GM12878 (cell line): ENCODE measurements at places on chromosomes 5 and 9. TPM values are rescaled to one million over a fixed set of nuclear protein-coding genes. Genes with fewer than 3 reads are reported as not detected.

DNA sequence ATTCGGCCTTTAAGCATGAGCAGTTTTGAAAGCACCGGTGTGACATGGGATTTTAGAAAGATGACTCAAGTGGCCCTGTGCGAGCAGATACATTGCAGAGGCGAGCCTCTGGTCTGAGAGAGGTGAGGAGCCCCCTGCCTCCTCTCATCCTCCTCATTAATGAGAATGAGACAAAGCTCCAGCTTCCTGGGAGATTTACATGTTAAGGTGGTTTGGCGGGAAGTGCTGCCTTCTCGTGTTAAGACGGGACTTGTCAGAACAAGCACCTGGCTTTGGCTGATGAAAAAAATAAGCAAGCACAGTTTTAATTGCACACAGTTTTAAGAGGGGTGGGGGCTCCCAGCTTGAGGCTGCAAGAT is 68.1 kb downstream of the ACTL7B start:
- DNase-seq, result no peak

Gene ACTBL2
- not detected in 2 replicates for total RNA-seq

GRCh38 chr5:52491818-52492217 is 295.9 kb upstream of the ITGA1 start:
- no peak for DNase-seq

DNA sequence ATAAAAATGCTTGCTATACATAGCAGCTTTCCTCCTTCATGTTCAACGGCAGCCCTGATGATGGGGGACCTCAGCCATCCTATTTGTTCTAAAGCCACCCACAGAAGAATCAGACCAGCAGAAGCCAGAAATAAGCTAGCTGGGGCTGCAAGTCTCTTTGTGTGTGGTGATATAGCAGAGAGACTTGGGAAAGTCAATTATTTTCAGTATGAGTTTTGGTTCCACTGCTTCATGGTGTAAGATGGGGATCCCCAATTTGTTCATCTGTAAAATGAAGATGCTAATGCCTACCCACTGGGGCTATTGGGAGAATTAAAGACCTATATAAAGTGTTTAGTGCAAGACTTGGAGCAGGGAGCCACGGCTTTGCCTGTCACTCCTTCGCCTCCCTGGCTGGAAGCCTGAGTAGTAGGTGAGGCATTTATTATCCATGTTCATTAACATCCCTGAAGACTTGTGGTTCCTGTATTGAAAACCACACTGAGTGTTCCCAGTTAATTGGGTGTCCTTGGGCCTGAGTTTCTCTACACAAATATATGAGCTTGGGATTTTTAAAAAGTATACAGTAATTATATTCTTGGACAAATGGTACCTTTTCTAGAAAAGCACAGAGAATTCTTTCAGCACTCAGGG is 210.1 kb upstream of the SLC24A2 start:
- peak; percentile 39 for DNase-seq

Gene FIBCD1
- total RNA-seq, result 0.08 and 0.95 TPM in 2 replicates

- DNase-seq, result no peak
These were observed 351.2 kb downstream of the ZNF608 start for GRCh38 chr5:124395287-124395686.

- DNase-seq, result peak; percentile 33
These were observed 35.8 kb downstream of the PTCH1 start for GRCh38 chr9:95481000-95481399.

DNA sequence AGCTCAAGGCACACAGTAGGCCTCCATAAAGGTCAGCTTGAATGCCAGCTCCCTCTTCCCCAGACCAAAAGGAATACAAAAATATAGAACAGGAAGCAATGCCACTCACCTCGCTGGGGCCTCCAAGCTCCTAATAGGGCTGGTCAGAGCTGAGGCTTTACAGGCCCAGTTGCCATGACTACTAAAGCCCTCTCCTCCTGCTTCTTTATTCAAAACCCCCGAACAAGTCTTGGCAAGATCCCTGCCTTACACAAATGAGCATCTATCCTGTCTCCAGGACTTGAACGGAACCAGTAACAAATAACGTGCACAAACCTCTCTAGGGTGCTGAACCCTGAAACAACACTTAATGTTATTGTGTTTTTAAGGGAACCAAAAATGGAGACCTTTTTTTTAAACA is 136.3 kb downstream of the SIL1 start:
- no peak for DNase-seq
